ENCODE measurements at places on chromosomes 11 and 22. TPM values are rescaled to one million over a fixed set of nuclear protein-coding genes. Genes with fewer than 3 reads are reported as not detected.

Gene FKBP2
- 28.7 TPM for total RNA-seq

Gene NXPE4
- not detected for total RNA-seq

Gene CBLIF
- not detected for total RNA-seq

Gene ZC3H12C
- 0.46 TPM for total RNA-seq

Gene TESMIN
- total RNA-seq: 7.3 TPM
